NCI-H187 (cell line): ENCODE measurements at places on chromosomes 6 and 20.

DNA sequence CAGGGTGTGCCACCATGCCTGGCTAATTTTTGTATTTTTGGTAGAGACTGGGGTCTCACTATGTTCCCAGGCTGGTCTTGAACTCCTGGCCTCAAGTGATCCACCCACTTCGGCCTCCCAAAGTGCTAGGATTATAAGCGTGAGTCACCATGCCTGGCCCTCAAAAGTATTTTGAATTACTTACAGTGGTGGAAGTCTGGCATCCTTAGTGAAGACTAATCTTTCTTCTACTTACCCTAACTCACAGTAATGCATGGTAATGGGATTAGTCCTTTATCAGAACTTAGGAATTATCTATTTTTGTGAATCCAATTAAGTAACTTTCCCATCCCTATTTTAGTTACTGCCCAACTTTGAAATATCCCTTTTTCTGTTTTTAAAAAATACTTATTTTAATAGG, 3.9 kb downstream of the RWDD1 start:
- no peak for DNase-seq

DNA sequence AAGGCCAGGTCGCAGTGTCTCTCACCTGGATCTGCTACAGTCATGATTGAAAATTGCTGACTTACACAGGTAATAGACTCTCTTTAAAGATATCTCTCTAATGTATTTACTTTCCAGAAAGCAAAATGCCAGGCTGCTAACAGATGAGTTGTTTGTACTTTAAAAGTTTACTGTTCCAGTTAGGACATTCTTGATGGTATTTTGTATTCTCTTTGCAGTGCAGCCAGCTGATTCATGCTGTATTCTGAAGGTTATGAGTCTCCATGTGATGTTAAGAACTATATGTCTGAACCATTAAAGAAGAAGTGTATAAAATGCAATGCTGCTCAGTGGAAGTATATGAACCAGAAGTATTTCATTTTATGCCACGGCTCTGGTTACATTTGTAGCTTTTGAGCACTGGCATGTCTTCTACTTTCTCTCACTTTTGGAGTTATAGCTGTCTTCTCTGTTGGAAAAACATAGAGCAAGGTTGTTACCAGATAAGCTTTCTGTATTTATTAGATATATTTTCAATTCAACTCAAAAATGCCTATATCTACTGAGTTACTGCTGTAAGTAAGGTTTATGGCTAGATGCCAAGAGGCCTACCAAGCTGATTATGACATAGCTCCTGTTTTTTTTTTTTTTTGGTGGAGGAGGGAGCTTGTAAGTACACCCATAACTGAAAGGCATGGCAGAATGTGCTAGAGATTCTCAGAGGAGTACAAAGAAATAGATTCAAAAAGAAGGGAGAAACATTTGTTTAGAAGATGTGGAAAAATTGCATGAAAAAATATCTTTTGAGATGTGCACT, 130.5 kb upstream of the MAN1A1 start:
- no peak for DNase-seq

DNA sequence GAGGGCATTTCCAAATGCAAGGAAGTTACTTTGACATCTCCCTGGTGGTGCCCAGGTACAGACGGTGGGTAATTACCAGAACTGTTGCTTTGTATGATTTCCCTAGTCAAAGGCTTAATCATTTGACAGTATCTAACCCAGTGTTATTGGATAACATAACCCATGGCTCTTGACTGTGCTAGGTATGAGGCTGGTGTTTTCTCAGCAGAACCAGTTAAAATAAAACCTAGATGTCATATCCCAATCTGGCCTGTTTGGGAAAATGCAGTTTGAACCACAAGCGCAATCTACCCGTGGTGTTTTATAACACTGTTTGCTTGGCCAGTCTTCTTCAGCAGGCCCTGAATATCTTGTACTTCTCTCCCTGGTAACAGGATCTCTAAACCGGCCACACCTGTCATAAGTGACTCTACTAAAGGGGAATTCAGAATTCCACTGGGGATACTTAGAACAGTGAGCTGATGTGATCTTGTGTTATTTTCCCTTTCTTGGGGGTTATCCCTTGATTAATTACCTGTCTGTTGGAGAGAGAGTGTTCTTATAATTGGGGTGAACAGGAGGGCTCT, 32.8 kb downstream of the PPP1R14C start:
- DNase-seq = peak; percentile 36

GRCh38 chr6:71396410-71396801, 107.8 kb downstream of the OGFRL1 start:
- DNase-seq = no peak

DNA sequence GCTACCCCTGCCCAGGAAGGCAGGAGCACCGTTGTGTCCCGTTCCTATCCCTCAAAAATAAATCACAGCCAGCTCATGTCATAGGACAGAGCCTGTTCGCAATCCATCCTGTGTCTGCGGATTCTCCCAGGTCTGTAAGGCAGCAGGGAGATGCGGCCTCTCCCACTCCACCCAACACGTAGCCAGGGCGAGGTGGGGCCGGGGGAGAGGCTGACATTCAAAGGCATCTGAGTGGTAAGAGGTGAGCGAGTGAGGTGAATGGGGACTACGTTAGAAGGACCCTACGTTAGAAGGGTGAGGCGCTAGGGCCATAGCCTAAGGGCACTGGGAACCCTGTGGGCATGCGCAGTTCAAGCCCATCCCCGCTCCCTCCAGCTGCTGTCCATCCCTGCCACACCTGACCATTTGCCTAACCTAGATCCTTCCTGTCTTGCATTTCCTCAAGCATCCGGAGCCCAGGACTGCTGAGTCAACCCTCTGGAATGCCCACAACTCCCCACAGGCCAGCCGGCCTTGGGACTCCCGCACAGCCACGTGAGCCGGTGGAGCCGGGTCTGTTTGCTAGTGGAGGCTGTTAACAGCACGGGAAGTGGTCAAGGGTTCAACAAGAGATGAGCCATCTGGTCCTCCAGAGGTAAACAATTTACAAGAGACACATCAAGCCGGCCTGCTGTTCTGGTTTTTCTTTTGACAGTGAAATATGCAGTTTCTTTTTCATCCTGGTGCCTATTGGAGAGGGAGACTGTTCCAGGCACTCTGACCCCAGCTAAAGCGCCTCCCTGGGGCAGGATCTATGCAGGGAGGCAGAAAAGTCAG, 45.9 kb downstream of the RIPOR3 start:
- no peak for DNase-seq

- no peak for DNase-seq
Observed at GRCh38 chr6:115668781-115669180, 391.9 kb downstream of the FRK start.

DNA sequence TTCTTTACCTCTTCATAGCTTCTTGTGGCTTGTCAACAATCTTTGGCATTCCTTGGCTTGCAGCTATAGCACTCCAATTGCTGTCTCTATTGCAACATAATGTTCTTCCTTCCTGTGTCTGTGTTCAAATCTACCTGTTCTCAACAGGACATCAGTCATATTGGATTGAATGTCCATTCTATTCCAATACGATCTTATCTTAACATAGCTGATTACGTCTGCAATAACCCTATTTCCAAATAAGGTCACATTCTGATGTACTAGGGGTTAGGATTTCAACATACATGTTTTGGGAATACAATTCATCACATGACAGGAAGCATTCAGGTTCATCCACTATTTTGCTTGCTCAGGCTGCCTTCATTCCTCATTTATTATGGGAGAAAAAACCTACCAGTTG, 684.4 kb upstream of the CITED2 start:
- no peak for DNase-seq

- no peak for DNase-seq
Observed at GRCh38 chr6:38233161-38233791, 406.5 kb downstream of the BTBD9 start.

GRCh38 chr6:38171997-38172738, 352.6 kb downstream of the ZFAND3 start:
- DNase-seq = no peak

GRCh38 chr6:158799051-158799792, 19.9 kb downstream of the EZR start:
- DNase-seq = no peak

DNA sequence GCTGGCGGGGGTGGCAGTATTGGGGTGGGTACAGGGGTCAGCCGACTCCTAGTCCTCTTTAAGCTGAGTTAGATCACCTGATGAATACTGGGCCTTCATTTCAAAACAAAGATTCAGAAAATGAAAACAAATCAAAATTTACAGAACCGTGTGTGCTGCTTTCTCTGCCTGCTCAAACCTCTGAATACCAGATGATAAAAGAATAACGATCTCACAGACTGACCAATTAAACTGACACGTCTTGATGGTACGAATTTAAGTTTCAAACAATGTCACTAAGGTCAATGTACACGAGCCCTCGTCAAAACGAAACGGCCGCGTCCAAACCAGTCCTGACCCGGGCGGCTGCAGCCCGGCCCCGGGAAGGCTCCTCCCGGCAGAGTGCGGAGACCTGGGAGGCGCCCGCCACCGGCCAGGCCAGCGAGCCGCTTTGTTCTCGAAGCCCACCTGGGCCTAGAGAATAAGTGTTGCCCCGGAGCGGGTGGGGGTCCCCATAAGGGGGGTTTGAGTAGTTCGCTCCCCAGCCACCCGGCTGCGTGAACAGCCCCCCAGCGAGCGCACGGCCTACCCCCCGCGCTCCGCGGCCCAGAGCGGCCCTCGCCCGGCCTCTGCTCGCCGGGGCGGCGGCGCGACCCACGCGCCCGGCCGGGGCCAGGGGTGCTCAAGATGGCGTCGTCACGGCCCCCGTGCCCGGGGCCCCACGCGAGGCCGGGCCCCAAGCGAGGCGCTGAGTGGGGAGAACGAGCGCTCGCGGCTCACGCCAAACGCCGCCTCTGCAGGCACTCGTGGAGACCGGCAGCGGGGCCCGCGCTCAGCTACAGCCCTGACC, 728 bp downstream of the PSMA7 start:
- no peak for DNase-seq

GRCh38 chr20:48621376-48622078, 206.3 kb downstream of the PREX1 start:
- no peak for DNase-seq

DNA sequence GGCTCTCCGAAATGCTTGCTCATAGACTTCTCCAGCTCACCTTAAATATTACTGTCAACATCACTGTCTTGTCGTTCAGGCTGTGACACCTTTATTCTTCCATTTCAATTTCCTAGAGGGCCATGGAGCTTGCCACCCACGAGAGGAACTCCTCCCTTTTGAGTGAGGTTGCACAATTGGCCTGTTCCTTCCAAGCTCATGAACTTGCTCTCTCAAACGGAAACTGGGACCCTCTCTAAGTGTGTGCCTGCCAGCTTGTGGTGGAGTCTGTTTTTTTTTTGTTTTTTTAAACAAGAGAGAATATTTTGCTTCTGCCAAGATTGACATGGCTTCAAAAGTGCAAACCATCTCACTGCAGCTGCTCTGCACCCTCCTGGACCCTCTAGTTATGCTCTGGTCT, 19.3 kb upstream of the IYD start:
- no peak for DNase-seq

- DNase-seq = no peak
Observed at GRCh38 chr6:25410102-25410501, 130.9 kb downstream of the CARMIL1 start.

GRCh38 chr6:107488875-107489635, 862 bp upstream of the SOBP start:
- no peak for DNase-seq

DNA sequence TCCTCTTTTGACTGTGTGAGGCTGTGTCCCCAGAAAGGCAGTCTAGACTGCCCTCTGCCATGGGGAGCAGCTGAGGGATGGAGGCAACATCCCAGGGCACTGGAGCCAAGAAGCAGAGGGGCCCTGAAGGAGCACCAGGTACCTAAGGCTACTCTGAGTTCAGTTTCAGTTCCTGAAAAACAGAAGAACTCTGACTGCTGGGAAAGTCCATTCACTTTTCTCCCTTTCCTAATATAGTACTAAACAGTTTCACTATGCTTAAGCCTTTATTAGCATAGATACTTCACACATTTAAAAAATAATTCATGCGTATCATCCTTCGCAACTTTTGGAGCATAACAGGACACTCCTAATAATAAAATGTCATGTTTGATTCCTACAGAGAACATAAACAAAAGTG, 130.0 kb downstream of the FOXC1 start:
- no peak for DNase-seq

GRCh38 chr6:44243345-44243744, 3.6 kb upstream of the HSP90AB1 start:
- no peak for DNase-seq

- DNase-seq = no peak
Observed at GRCh38 chr6:138099832-138100231, 7.4 kb downstream of the PERP start.

- peak; percentile 28 for DNase-seq
Observed at GRCh38 chr6:7008451-7008988, 99.2 kb upstream of the RREB1 start.

GRCh38 chr6:126180585-126180984, 159.3 kb upstream of the CENPW start:
- DNase-seq = no peak

DNA sequence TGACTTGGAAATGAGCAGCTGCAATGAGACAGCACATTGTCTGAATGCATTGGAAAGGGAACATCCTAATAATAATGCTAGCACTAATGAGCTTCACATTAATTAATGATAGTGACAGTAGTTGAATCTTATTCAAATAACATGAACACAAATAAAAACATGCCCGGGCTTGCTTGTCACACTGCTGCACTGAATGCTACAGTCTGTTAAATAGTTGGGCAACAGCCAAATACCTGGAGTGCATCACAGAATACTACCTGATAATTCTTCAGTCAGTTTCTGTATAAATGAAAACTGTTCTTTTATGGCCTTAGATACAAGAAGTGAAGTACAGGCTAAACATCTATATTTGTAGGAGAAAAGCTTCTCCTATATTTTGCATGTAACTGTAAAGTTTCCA, 458.7 kb downstream of the RNF144B start:
- no peak for DNase-seq

DNA sequence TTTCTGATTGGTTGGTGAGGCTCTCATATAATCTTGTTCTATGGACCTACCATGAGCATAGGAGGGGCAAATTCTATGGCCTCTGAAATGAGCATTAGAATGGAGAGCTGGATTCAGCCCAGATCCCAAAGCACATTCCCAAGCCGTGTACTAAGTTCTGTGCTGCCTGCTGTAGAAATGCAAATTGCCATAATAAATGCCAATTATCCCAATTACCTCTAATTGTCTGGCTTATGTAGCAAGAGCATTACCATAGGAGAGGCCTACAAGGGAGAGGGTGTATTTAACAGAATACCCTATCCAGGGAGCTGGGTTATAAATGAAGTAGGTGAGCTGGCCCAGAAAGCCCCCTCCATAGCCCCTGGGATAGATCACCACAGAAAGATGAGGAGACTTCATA, 126.8 kb downstream of the LRFN2 start:
- no peak for DNase-seq

GRCh38 chr6:90458353-90459224, 128.3 kb downstream of the MAP3K7 start:
- DNase-seq = no peak

- DNase-seq = no peak
Observed at GRCh38 chr6:74733830-74734620, 471.8 kb downstream of the COL12A1 start.

- DNase-seq = no peak
Observed at GRCh38 chr20:63065911-63066310, 59.1 kb upstream of the BHLHE23 start.

- no peak for DNase-seq
Observed at GRCh38 chr20:14582855-14583254, 245.4 kb upstream of the FLRT3 start.
